CD4-positive, alpha-beta T cell treated with Interleukin-4 for 4 hours (primary cell): ENCODE measurements at places on chromosomes 6 and 20.

DNA sequence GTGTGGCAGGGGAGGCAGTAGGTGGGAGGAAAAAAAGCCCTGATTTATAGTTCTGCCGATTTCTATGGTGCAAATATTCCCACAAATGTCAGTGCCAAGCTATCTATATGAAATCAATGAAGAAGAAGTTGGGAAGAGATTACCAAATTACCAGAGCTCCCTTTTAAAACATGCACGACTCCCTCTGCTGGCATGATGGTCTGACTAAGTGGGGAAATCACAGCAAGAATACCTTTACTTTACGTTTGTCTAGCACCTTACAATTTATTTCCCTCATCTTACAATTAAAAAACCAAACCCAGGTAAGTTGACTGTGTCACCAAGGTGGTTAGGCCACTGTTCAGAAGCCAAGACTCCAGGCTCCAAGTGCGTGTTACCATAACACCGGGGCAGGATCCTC is 55.6 kb downstream of the AGPAT4 start:
- DNase-seq = no peak

DNA sequence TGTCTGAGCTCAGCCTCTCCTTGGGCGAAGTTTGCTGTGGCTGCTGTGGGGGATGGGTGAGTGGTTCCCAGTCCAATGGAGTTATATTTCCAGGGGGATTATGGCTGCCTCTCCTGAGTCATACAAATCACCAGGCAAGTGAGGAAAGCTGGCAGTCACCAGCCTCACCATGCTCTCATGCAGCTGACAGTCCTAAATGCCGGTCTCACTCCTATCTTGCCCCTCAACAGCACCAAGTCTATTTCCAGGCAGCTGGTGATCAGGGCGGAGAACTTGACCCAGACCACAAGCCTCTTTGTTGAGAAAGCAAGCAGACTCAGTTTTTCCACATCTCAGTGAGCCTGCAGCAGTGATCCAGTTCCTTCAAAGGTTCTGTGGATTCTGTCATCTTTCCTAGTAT is 98.9 kb downstream of the TBC1D32 start:
- no peak for DNase-seq

DNA sequence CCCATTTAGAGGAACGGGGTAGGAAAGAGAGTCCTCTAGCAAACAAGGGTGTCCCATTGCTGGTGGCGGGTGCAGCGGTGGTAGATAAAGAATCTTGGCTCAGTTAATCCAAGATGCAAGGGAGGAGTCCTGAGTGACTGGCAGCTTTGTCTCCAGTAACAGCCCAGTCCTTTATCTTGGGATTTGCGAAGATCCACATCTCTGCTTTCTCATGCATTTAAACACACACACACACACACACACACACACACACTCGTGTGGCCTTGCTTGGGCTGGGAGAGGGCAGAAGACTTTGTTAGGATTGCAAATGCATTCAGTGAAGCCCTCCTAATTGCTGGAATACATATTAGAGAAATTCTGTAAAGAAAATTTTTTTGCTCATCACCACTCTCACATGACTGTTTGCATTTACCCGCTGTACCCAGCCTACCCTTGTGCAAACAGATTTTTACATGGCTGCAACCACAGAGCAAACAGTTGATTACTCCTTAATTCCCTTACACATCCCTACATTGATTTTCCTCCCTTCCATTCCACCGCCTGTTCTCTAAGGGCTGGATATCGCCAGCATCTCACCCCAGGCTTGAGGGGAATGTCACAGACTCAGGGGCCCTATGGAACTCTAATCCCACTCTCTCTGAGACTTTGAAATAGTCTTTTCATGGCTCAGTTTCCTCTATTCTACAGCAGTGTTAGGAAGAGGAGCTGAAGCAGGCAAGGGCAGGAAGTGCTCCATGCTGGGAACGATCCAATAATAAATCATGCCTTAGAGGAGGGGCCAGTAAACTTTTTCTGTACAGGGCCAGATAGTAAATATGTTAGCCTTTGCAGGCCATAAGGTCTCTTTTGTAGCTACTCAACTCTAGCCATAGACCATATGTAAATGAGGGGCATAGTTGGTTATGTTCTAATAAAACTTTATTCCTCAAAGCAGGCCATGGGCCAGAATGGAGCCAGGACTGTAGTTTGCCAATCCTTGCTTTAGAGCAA is 3.5 kb downstream of the C6orf132 start:
- no peak for DNase-seq

- DNase-seq = no peak
These were observed 541.7 kb upstream of the FLRT3 start for GRCh38 chr20:14879020-14879697.
